ENCODE measurements at places on chromosomes 3 and 15.

DNA sequence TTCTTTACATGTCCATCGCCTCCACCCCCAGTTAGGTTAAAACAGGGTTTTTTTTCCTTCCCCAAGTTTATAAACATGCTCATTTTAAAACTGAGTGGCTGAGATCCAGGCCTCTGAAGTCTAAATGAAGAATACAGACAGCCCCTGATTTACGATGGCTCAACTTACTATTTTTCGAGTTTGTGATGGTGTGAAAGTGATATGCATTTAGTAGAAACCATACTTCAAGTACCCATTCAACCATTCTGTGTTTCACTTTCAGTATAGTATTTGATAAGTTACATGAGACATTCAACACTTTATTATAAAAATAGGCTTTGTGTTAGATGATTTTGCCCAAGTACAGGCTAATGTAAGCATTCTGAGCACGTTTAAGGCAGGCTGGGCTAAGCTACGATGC is 30.5 kb upstream of the GNB5 start:
- DNase-seq: no peak

- peak; percentile 75 for DNase-seq
Observed at GRCh38 chr3:71542521-71543370, 40.8 kb downstream of the FOXP1 start.

- DNase-seq: no peak
Observed at GRCh38 chr15:76986743-76987142, 8.2 kb upstream of the PSTPIP1 start.

DNA sequence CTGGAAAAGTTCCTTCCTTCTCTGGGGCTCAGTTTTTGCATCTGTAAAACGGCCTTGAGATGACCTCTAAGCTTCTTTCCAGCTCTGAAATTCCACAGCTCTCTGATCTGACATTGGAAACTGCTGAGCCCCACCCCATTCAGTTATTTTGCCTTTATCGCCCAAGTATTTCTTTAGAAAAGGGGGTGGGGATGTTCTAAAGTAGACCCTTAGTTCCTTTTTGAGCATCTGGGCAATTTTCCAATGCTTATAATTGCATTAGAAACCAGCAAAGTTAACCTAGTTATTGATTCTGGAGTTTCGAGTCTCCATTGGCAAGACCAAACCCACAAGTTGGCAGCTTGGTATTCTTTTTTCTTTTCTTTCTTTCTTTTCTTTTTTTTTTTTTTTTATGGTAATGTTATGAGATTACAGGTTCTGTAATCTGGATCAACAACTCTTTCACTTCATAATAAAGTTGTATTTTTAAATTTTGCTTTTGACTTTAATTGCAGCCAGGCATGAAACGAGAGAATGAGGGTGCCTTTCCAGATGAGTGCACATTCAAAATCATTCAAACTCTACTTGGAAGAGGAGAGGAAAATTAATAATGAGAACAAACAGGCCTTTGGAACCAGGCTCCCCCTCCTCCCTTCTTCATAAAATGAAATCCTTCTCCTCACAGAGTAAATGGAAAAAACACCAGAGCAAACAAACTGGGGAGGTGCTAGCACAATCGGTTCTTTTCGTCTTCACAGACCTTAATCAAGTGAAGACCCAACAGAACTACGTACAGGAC is 76.8 kb upstream of the LRIG1 start:
- DNase-seq: no peak

GRCh38 chr3:174940151-174940550 is 81.0 kb downstream of the NAALADL2 start:
- no peak for DNase-seq

DNA sequence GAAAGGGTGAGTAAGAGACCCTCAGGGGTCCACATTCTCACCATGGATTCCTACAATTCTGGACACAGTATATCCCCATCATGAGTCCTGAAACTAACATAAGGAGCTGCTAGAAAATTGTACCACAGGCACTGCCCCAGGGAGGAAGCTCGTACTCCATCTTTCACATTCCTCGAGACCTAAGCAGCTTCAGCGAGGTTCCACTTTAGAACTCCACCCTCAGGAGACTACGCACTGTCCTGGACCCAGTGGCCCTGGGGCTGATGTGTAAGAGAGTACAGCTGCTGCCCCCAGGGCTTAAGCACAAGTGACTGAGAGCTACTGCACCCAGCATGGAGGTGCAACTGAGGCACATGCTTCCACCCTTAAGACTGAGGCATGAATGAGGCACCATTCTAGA is 352.5 kb downstream of the ZNF385D start:
- no peak for DNase-seq

DNA sequence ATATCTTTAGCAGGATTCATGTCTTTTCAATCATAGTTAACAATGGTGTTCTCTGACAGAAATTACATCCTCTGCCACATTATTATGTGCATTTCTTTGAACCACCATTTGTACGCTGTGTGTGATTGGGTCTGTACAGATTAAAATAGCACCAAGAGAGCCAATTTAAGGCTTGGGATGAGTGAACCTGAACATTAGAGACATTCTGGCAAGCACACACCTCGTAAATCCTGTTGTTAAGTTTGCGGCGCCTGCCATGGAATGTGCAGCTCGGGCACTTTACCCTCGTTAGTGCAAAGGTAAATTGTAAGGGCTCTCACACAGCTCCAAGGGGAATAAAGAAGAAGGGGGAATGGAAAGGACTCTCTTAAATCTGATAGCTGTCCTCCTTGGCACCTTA is 482.4 kb upstream of the DPPA4 start:
- no peak for DNase-seq

GRCh38 chr3:54853573-54854404 is 74.1 kb downstream of the LRTM1 start:
- DNase-seq: peak; percentile 76

DNA sequence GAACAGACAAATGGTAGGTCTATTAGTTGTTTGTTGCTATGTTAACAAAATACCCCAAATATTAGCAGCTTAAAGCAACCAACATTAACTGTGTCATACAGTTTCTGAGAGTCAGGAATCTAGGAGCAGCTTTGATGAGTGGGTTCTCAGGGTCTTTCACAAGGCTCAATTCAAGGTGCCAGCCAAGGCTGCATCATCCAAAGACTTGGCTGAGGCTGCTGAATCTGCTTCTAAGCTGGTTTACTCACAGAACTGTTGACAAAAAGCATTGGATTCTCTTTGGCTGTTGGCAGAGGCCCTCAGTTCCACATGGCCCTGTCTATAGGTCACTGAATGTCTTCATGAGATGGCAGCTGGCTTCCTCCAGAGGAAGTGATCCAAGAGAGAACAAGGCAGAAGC is 40.3 kb upstream of the TSC22D2 start:
- no peak for DNase-seq

- DNase-seq: no peak
Observed at GRCh38 chr15:67085237-67085817, 19.9 kb downstream of the SMAD3 start.

- DNase-seq: no peak
Observed at GRCh38 chr3:69941037-69941436, 58.5 kb upstream of the SAMMSON start.

- no peak for DNase-seq
Observed at GRCh38 chr3:111906656-111907055, 47.6 kb downstream of the PHLDB2 start.

DNA sequence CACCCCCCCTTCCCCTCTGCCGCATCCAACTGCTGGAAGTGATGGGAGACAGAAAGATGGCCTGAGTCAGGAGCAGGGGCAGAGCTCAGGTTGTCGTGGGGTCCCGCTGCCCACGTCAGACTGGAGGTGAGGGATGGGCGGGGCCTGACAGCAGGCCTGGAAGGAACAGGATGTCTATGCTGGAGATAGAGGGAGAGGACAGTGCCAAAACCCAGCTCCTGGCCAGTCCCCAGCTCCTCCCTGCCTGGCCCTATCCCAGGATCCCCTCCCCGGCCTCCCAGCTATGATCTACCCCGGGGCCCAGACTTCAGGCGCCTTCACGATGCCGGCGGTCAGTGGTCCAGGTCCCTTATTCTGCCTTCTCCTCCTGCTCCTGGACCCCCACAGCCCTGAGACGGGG is at the start of gene LMAN1L:
TSS of gene LMAN1L (plus strand) at position 303 of the 400 bp plus-strand sequence. CDS start at position 323, 20 bp downstream.
- no peak for DNase-seq

GRCh38 chr3:161540594-161540993 is 44.0 kb downstream of the OTOL1 start:
- no peak for DNase-seq

GRCh38 chr3:139288266-139288821 is 55.5 kb upstream of the MRPS22 start:
- no peak for DNase-seq

DNA sequence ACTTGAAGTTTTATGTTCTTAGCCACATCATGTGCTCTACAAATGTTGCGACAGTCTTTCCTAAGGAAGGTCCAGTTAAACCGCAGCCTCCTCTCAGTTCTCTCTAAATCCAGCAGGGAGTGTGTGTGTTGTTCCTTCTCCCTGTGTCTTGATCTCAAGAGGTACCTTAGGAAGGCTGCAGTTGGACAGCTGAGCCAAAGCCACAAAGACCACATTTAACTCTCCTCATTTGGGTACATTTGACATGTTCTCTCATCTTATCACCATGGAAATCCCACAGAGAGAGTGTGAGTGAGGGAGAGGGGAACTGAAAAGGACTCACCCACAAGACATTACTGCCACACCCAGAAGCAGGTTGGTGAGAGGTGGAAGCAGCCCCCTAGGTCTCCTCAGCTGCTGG is 79.5 kb downstream of the CD200R1L start:
- DNase-seq: no peak

GRCh38 chr3:116492379-116492778 is 47.1 kb upstream of the LSAMP start:
- DNase-seq: no peak

DNA sequence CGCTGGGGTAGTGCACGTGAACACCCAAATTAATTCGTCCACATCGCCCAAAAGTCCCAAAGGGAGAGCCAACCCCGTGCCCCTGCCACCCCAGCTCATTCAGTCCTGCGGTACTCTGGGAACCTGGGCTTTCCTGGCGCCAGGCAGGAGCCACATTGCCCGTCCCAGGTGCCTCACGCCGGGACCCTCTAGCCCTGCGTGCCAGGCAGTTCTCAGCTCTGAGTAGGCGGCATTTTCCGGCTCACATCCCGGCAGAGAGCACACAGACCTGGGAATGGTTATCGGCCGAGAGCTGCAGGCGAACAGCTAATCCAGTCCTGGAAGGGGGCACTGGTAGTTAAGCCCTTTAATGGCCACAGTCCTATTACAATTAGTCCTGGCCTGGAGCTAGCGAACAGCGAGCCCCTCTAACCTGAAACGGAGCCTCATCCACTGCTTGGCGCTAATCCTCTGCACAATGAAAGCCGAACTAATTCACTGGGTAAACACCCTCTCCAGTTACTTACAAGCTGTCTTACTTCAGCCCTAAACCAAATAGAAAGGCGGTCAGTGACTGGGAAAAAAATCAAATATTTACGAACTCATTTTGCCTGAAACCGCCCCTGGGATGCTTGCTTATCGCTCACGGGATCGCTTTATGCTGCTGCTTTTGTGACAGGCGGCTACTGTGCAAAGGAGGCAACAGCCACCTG is 254.6 kb upstream of the SOX14 start:
- DNase-seq: no peak

GRCh38 chr15:75051191-75051608 is 27.8 kb downstream of the PPCDC start:
- no peak for DNase-seq

Measured in Peyer's patch (tissue), 4 donors.